ENCODE measurements at places on chromosomes 4 and X. TPM values are rescaled to one million over a fixed set of nuclear protein-coding genes. Genes with fewer than 3 reads are reported as not detected.

DNA sequence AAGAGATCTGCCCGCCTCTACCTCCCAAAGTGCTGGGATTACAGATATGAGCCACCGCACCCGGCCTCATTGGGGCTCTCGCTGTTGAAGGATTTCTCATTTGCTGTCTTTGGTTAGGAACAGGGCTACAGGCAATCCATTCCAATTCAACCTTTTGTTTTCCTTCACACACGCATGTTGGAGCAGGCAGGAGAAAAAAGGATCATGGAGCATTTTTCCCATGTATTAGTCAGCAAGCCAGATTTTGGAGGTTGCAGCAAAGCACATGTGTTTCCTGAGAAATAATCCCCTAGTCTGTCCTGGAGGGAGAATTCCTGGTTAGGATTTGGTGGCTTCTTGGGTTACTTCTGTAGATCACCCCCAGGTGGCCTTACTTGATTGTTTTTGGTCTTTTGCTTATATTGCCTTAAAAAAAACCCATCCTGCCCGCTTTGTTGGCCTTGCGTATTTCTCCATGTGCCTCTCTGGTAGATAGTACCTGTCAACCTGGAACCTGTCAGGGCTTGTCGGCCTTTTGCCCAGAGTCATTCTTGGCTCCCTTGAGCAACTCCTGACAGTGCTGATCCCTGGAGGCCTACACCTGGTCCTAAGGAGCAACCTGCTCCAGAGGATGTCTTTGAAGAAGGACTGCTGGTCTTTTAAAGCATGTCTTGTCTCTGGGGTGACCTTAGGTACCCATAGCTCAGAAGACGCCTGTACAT is 82.4 kb upstream of the CLCN4 start:
- no peak for DNase-seq

- no peak for DNase-seq
Observed at GRCh38 chr4:169031392-169031791, 21.3 kb upstream of the CBR4 start.

GRCh38 chr4:7651461-7651921 is 216.8 kb upstream of the PSAPL1 start:
- no peak for DNase-seq

The AADAT gene
- 5.9 TPM for total RNA-seq

DNA sequence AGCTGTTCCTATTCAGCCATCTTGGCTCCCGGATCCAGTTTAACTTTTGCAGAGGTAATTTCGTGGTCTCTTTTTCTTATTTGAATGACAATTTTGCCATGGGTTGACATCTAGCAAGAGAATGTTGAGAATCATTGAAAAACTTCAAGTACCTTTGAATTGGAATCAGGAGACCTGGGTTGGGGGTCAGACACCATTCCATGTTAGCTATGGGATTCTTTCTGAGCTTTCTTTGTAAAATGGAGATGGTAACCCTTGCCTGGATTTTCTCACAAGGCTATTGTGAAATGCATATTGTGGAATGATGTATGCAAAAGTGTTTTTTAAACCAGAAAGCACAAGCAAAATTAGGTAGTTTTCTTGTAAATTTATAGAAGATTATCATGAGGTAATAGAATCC is 79.1 kb upstream of the HAND2 start:
- no peak for DNase-seq

The DSPP gene
- not detected for total RNA-seq

The FGF2 gene
- total RNA-seq, result 49.1 TPM
